Right lung (tissue), 10 donors: ENCODE measurements at places on chromosomes 16 and 17. TPM values are rescaled to one million over a fixed set of nuclear protein-coding genes. Genes with fewer than 3 reads are reported as not detected.

DNA sequence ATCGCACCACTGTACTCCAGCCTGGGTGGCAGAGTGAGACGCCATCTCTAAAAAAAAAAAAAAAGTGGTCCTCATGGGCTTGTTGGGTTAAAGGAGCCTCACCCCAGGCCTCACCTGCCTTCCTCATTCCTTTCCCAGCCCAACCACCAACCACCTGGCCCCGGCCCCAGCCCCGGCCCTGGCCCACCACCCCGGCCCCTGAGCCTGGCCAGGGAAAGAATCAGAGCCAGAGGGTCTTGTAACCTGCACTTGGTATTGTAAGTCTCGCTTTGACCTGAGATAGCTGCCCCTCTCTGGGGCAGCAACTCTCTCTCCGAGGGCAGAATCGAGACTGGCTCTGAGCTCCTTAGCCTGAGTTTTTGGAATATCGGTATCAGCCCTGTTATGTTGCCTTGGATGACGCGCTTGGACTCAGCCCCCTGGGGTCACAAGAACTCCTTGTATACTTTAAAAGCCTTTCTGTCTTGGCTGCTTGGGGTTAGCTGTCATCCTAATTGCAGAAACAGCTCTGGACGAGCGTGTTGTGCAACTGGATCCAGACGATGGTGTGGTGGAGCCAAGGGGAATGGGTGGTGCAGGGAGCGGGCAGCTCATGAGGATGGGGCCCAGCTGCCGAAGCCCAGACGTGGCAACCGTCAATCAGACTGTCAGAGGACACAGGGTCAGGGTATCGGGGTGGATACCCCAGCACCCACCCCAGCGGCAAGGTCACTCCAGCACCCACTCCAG is 14.6 kb downstream of the SMTNL2 start:
- DNase-seq, result peak; percentile 94

- DNase-seq, result no peak
These were observed 147.3 kb downstream of the SNX11 start for GRCh38 chr17:48254896-48255295.

GRCh38 chr16:49688036-49688697 is 167.7 kb downstream of the ZNF423 start:
- DNase-seq, result no peak

DNA sequence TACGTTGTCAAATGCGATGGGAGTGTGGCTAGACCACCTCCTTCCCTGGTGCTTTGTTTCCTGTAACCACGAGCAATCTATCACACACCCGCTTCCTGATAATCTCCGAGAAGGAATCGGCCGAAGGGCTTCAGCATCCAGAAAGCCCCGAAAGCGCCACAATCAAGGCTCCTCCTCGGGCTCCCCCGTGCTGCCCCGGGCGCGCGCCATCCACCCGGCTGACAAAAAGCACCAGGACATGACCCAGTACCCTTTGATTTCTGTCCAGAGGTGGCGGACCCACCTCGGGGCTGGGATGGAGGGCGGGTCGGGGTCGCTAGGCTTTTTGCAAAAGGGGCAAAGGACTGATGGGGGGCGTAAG is 743 bp upstream of the ARMC7 start:
- no peak for DNase-seq

- DNase-seq, result peak; percentile 95
These were observed 28.0 kb upstream of the SNN start for GRCh38 chr16:11639925-11640899.

DNA sequence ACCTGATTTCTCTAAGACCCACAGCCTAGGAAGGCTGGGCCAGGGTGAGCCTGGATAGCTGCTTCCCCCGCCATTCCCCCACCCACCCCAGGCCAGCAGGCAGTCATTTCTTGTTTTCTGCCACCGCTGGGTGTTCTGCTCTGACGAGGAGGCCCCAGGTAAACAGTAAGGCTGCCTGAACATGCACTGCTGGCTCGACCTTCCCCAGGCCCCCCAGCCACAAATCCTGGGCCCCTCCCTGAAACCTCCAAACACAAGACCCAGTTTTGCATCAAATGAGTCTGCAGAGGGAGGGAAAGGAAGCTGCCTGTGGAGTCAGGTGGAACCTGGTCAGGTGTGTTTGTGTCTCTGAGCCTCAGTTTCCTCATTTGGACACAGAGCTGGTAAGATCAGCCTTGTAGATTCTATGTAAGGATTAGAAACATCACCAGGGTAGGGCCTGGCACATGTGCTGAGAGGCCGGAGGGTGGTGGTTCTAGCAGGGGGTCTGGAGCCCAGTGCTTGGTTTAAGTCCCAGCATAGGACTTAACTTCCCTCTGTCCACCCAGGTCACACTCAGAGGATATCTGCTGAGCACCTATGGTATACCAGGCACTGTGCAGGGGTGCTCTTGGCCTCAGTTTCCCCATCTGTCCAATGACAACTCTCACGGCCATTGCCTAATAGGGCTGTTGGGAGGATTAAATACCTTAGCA is 18.9 kb upstream of the PRM1 start:
- DNase-seq, result no peak

DNA sequence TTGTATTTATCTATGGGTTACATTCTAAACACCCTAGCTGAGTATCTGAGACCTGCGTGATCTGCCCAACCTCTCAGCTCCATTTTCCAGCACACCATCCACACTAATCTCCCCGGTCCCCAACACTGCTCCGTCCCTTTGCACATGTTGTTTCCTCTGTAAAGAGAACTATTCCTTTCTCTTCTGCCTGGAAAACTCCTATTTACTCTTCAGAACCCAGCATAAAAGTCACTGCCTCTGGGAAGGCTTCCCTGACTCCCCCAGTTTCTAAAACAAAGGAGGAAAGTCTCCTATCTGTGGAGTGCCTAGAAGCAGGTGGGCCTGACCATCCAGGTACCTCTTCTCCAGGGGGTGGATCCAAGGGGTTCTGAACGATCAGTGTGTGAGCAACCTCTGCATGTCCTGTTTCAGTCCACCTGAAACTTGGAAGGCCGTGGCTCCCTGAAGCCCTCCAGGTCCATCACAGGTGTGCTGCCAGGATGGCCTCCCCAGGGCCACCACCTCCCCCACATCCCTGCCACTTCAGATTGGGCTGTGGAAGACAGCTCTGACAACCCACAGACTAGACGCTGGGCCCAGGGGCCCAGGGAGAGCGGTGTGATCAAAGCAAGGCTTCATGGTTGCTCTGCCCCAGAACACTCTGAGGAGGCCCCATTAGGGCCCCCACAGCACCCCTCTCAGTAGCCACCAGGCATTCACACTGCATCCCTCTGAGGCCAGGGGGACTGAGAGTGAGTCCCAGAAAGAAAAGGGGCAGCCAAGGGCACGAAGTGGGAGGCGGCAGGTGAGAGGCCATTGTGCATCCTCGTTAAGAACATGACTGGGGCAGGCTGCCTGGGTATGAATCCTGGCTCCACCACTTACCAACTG is 20.3 kb downstream of the MPP3 start:
- no peak for DNase-seq

GRCh38 chr16:50390914-50391716 is 22.3 kb upstream of the BRD7 start:
- no peak for DNase-seq

GRCh38 chr17:45021607-45022287 is 29.7 kb downstream of the DCAKD start:
- DNase-seq, result peak; percentile 63

DNA sequence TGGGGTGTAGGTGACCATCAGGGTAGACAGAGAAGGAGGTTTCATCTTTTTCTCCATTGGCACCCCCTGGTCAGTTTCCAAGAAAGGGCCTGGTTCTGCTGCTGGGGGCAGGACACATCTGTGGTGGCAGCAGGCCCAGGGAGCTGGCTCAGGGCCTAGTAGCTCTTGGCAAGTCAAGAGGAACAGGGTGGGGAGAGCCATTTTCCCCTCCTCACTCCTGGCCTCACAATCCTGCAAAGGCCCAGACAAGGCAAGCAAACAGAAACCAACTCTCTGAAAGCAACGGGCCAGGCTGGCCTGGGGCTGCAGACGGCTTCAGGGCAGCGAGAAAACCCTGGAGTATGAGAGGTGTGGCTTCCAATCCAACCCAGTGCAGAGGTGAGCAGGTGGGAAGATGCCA is 192.9 kb upstream of the DYNLRB2 start:
- peak; percentile 15 for DNase-seq

GRCh38 chr16:82300374-82300951 is 130.4 kb upstream of the MPHOSPH6 start:
- DNase-seq, result no peak

GRCh38 chr16:31472709-31473203 is 804 bp downstream of the TGFB1I1 start:
- DNase-seq, result peak; percentile 90

- DNase-seq, result peak; percentile 51
These were observed at the start of gene CHD3 for GRCh38 chr17:7888184-7888920. Gene CHD3 (plus strand): TSS chr17:7888789. CDS start chr17:7889001, 212 bp downstream.

DNA sequence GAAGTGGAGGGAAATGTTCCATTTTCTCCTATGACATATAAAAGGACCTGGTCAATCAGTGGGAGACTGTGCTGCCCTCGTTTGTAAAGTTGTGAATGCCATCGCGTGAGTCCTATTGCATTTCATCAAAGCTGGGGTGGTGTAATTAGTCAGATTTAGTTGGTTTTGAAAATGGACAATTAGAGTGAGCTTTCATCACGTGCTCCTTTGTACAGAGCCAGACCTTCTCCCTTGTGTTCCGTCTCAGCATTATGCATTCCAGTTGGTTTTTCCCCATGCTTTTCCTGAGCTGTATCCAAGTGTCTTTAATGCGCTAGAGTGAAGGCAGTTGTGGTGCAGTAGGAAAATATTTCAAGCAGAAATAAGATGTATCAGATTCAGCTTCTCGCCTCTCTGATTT is 10.4 kb downstream of the SEC14L1 start:
- no peak for DNase-seq

DNA sequence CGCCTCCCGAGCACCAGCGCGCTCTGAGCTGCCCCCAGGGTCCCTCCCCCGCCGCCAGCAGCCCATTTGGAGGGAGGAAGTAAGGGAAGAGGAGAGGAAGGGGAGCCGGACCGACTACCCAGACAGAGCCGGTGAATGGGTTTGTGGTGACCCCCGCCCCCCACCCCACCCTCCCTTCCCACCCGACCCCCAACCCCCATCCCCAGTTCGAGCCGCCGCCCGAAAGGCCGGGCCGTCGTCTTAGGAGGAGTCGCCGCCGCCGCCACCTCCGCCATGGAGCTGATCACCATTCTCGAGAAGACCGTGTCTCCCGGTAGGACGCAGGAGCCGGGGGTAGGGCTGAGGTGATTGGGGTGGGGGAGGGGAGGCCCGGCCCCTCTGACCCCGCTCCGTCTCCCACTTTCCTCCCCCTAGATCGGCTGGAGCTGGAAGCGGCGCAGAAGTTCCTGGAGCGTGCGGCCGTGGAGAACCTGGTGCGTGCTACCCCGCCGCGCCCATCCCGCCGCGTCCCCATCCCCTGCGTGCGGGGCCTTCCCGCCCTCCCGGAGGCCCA is 329 bp downstream of the KPNB1 start:
- DNase-seq, result no peak

- DNase-seq, result no peak
These were observed 87.9 kb downstream of the CLEC16A start for GRCh38 chr16:11032000-11032921.

DNA sequence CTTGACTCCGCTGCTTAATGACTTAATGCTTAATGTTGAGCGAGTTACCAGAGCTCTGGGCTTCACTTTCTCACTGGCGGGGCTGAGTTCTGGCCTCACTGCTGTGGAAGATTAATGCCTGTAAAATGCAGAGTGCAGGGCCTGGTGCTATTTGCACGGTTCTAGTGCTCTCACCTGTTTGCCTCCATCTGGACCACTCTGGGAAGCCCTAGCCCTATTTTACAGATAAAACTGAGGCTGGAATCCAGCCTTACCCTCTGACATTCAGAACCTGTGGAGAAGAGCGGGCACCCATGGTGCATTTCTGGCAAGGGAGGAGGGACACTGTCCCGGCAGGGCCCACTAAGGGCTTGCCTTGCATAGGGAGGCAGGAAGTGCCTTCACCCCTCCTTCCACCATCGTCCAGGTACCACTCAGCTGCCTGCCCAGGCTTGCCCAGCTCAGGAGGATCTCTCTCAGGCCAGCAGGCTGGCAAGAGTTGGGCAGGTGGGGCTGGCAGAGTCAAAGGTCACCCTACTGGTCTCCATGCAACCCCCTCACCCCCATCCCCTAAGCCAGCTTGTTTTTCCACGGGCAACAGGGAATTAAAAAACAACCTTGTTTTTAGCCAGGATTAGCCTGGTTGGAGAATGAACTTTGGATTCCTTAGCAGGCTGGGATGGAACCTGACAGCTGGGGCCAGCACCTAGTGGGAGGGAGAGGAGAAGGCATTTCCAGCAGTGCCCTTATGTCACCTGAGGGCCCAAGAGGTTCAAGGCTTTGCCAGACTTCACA is 4.1 kb upstream of the UBALD1 start:
- DNase-seq, result no peak

- DNase-seq, result peak; percentile 74
These were observed 9.7 kb downstream of the RMI2 start for GRCh38 chr16:11354733-11355574.

DNA sequence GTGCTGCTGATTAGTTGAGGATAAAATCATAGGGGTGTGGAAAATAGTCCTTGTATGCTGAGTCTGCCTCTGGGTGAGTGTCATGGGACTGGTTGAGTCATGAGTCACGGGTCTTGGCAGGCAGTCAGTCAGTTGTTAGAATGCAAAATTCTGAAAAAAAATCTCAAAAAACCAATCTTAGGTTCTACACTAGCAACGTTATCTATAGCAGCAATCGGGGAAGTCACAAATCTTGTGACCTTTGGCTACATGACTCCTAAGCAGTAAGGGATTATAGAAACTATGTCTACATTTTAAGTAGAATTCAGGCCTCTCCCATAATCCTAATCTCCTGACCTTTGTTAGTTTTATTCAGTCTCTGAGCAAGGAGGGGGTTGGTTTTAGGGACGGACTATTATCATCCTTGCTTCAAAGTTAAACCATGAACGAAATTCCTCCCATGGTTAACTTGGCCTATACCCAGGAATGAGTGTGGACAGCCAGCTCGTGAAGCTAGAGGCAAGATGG is 18.0 kb upstream of the PMFBP1 start:
- DNase-seq, result no peak

DNA sequence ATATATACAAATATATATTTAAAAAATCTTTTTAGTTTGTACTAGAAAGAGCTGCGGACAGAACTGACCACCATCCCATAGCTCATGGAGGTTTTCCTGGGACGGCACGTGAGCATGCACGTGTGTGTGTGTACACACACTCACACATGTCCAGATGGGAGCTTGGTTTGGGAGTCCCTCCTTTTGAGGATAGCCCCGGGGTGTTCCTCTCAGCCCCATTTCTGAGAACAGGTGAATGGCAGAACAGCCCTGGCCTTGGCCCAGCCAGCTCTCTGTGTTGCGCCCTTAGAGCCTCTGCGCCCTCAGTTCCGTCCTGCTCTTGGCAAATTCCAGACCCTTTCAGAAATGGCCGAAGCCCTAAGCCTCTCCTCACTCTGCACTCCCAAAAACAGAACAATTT is 70.1 kb downstream of the AMFR start:
- DNase-seq, result no peak

GRCh38 chr17:72342627-72343527 is 222.1 kb downstream of the SOX9 start:
- peak; percentile 45 for DNase-seq

Gene ARHGDIG
- polyA plus RNA-seq, result 2.4 TPM

Gene CDRT15L2
- polyA plus RNA-seq, result not detected

Gene RAB11FIP4
- polyA plus RNA-seq, result 8.4 TPM

Gene LRRC36
- polyA plus RNA-seq, result 38.8 TPM

Gene KRT13
- polyA plus RNA-seq, result 0.19 TPM

Gene TBC1D3H
- not detected for polyA plus RNA-seq

Gene ADORA2B
- polyA plus RNA-seq, result 4.8 TPM

Gene SNAI3
- polyA plus RNA-seq, result 1.4 TPM
